ENCODE measurements at places on chromosomes 1 and 21. TPM values are rescaled to one million over a fixed set of nuclear protein-coding genes. Genes with fewer than 3 reads are reported as not detected.

Gene ATF3
- 147 TPM for total RNA-seq

Gene HSD17B7
- 17.3 TPM for total RNA-seq

- DNase-seq = no peak
- no peak overlapping the region for H3K27ac ChIP-seq
- H3K36me3 ChIP-seq = no peaks in the 10 kb centered on the region
- H3K4me1 ChIP-seq = no peaks in the 10 kb centered on the region
These were observed 86.9 kb upstream of the NEGR1 start for GRCh38 chr1:72369069-72369757.

DNA sequence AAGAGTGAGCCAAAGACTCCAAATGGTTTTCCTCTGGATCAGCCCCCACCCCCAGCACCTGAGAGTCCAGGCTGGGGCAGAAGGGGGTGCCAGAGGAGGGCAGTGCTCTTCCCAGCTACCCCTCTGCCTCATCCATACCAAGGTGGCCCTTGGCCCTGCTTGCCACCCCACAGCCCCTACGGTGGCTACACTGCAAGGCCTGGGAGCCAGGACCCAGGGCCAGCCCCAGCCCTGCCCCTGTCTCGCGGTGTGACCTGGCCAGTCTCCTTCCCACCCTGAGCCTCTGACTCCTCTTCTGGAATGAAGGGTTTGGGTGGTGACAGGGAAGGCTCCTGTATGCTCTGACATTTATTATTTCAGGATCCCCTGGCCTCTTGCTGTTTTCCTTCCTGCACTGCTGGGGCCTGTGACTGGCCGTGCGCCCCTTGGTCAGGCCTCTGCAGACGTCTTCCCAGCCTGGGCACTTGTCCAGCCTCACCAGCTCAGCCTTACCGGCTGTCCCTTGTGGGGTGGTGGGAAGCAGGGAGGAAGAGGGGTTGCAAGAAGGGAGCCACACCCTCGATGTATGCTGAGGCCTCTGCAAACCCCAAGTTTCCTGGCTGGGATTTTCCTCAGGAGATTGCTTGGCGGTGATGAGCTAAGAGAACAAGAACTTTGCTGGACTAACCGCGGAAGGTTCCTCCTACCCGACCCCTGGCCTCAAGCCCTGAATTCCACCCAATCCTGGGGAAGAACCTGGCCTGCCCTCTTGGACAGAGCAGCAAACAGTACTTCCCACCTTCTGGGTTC, 13.5 kb downstream of the ASAP3 start:
- H3K27me3 ChIP-seq = no peaks in the 10 kb centered on the region
- DNase-seq = no peak
- no peak overlapping the region for H3K27ac ChIP-seq
- peaks cover 2% of the 10 kb centered on the region for H3K4me1 ChIP-seq

DNA sequence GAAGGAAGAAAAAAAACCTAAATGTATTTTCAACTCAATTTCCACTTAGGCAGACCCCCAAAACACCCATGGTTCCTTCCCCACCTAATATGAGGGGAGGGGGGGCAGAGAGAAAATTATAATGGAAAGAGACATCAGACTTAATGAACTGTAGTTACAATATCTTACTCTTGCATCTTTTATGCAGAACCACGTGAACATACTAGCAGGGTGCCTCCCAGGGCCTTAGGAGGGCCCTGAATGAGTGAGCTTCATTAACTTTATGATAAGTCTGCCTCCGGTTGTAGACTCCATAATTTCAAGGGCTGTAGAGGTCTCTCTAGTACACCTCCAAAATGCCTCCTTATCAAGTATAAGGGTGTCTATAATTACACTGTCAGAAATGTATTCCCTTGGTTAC, 11.3 kb upstream of the KIRREL1 start:
- no peak overlapping the region for H3K4me3 ChIP-seq
- H3K27me3 ChIP-seq = peaks cover 2% of the 10 kb centered on the region
- DNase-seq = no peak
- H3K27ac ChIP-seq = no peak overlapping the region
- no peaks in the 10 kb centered on the region for H3K36me3 ChIP-seq
